Epithelial cell of prostate (primary cell): ENCODE measurements at places on chromosomes 6 and 20.

DNA sequence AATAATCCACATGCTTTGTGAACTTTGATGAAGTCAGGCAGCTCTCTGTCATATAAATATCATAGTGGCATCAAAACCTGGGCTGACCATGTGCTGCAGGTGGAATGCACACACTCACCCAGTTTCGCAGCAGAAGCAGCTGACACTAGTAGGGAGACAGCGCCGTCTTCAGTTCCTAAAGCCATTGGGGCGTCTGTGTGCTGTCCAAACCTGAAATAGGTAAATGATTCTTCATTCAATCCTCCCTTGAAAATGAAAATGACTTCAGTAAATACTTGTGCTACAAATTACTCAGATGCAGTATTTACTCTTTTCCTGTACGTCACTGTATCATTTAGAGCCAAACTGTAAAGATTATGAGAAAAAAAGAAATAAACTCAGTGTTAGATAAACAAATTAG lies 127.5 kb downstream of the EYA4 start:
- no peak for DNase-seq

DNA sequence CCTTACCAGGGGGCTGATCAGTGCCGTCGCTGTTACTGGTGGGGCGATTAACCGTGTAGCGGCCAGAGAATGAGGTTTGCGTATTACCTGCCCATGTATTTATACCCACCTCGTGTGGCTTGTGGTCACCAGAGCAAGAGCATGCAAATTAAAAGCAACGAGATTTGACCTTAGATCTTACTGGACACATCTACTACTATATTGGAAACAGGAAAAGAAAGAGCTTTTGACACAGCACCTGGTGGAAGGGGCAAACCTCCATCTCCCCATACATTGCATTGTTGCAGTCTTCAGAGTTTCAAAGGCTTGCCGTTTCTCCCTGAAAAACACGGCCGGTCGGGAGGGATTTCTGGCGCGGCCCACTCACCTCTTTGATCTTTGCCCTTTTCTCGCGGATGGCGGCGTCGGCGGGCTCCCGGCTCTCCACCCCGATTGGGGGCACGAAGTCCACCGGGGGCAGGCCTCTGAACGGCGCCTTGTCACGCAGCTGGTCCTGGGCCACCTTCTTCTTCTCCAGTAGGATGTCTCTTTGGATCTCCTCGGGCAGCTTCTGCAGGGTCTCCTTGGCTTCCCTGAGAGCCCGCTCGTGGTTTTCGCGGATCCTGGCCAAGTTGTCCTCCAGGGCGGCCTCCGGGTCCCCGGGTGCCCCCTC lies 1.3 kb downstream of the MAN1A1 start:
- DNase-seq = no peak

- DNase-seq = no peak
Measured at GRCh38 chr6:158707120-158707820, 57.4 kb downstream of the SYTL3 start.

GRCh38 chr20:24297993-24298392 lies 171.4 kb upstream of the SYNDIG1 start:
- DNase-seq = no peak

DNA sequence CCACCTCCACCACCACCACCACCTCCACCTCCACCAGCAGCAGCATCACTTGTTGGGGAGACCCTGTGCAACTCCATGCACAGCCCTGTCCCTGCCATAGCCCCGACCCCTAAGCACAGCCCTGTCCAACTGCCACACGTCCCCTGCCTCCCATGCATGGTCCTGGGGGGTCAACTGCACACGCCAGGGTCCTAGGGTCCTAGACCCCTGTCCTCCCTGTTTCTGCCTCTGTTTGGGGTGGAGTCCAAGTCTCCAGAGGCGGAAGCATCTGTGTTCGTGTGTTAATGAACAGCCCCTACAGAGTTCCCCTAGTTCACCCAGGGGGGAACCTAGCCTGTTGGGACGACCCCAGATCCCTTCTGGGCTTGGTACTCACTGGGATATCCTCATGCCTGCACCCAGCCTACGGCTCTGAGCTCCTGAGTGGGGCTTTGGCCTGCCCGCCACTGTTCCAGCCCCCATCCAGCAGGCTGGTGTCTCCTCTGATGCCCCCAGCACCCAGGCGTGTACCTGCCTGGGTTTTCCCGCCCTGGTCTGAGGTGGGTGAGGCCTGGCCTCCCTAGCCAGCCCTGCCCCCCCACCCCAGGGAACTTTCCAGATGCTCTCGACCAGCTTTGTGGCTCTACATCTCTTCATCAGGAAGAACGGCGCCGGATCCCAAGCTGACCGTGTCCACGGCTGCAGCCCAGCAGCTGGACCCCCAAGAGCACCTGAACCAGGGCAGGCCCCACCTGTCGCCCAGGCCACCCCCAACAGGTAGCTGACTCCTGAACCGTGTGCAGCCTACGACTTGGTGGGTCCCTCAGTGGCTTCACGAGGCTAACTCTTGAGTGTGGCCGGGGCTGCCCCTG lies 2.5 kb upstream of the TNFRSF6B start:
- no peak for DNase-seq

- DNase-seq = no peak
Measured at GRCh38 chr20:16111852-16112412, 461.3 kb downstream of the KIF16B start.

GRCh38 chr6:109325400-109325801 lies 56.9 kb downstream of the CD164 start:
- no peak for DNase-seq

DNA sequence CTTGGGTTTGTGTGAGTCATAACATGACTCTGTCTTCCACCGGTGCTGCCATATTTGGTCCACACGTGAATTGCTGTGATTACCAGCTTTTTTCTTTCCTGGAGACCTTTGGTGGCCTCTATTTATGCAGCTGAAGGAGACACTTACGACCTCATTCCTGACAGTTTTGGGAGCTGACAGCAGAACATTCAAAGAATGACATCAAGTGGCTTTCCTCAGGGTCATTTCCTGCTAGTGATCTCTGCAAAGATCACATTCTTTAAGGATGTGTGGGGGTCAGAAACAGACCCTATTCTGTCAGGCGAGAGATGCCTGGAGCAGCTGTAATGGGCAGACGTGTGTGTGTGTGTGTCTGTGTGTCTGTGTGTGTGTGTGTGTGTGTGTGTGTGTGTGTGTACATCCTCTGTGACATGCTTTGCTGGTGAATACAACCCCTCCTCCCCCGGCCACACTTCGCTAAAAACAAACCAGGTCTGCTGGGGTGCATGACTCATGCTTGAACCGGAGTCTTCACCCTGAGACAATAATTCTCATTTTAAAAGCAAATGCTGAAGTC lies 115.6 kb downstream of the TMEM170B start:
- DNase-seq = peak; percentile 53

DNA sequence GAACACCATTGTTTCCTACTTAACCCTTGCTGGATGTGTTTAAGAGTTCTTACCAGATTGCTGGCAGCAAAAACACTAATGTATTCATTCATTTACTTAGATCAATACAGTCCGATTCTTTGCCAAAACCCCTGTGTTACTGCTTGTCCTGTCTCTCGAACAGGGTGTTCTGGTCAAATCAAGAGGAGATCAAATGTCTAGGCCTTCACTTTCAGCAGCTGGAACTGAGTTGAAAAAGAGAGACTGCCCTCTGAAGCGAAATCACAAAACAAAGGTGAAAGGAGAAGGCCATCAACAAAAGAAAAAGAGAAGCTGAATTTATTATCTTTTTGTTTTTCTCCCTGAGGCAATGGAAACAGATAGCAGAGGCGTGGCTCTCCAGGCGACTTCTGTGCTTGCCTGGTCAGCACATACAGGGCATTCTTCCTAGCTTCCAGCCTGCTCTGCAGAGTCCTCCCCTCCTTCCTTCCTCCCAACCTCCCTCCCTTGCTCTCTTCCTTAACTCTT lies 44.1 kb upstream of the GCM1 start:
- DNase-seq = no peak
